ENCODE measurements at places on chromosomes 1 and 21. TPM values are rescaled to one million over a fixed set of nuclear protein-coding genes. Genes with fewer than 3 reads are reported as not detected.

The APOBEC4 gene
- not detected for polyA plus RNA-seq

GRCh38 chr1:77975386-77975785 is 3.5 kb downstream of the FUBP1 start:
- no peak for DNase-seq

GRCh38 chr1:60386249-60386648 is 312.7 kb upstream of the C1orf87 start:
- DNase-seq: no peak

GRCh38 chr21:31731056-31731856 is 662 bp downstream of the SCAF4 start:
- peak; percentile 45 for DNase-seq

The C1orf94 gene
- 0.84 TPM for polyA plus RNA-seq

The DNASE2B gene
- 0.15 TPM for polyA plus RNA-seq

GRCh38 chr1:208225954-208226937 is 17.9 kb downstream of the PLXNA2 start:
- DNase-seq: no peak

DNA sequence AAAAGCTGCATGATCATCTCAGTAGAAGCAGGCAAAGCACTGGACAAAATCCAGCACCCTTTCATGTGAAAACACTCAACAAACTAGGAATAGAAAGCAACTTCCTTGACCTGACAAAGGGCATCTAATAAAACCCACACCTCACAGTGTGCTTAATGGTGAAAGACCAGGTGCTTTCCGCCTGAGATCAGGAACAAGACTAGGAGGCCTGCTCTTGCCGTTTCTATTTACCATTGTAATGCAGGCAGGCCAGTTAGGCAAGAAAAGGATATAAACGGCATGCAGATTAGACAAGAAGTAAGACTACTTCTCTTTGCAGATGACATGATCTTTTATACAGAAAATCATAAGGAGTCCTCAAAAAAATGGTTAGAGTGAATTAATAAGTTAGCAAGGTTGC is 37.2 kb downstream of the SLC37A1 start:
- DNase-seq: no peak

- no peak for DNase-seq
These were observed 17.5 kb downstream of the PTGFRN start for GRCh38 chr1:116927049-116927798.

DNA sequence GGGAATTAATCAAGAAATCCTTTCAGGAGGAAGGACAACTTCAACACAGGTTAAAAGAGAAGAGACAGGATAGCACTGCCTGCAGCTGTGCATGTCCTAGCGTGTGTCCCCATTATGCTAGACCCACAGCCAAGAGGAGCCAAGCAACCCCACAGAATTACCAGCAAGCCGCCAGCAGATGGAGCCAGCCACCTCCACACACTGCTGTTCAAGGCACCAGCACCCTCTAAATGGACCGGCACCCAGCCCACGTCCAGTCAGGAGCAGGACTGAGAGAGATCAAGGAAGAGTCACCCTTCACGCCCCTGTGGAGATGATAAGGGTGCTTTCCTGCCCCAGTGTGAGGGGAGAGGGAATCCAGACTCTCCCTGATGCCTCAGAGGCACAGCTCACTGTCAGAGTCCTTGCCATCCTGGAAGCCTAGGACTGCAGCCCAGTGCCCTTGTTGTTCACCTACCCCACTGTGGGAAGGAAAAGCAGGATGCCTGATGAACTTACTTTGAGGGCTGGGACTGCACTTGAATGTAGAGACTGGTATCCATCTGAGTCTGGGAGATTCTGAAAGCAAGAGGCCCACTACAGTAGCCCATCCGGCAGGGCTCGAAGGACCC is 37.1 kb upstream of the CTTNBP2NL start:
- DNase-seq: no peak

The PLPPR5 gene
- polyA plus RNA-seq: 3.1 TPM

- DNase-seq: no peak
These were observed 61.9 kb downstream of the GPATCH2 start for GRCh38 chr1:217569021-217569420.

DNA sequence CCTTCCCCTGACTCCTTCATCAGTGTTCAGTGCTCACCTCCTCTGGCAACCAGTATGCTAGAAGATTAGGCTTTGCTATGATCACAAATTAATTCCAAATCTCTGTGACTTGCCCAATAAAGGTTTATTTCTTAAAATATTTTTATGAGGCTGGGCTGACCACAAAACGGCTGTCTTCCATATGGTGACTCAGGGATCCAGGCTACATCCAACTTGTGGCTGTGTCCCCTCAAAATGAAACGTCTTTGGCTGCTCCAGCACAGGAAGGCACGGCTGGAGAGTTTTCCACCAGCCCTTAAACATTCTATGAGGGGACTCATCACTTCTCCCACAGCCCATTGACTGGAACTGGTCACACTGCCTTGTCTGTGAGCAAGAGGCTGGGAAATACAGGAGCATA is 131.5 kb downstream of the HUNK start:
- no peak for DNase-seq

The OR4F16 gene
- not detected for polyA plus RNA-seq

DNA sequence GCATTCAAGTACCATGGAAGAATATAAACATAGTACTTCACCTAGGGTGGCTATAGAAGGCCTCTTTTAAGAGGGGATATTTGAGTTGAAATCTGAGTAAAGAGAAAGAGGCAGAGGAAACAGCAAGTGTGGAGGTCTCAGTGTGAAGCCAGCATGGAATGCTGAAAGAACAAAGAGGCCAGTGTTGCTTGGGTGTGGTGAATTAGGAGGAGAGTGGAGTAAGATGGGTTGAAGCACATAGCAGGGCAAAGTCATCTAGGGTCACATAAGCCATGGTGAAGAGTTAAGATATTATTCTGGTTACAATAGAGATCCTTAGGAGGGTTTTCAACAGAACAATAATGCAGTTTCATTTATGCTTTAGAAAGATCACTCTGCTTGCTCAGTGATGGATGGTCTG is 37.5 kb downstream of the C1orf141 start:
- DNase-seq: no peak

The SPATC1L gene
- polyA plus RNA-seq: 9.6 TPM

The GUCA2A gene
- not detected for polyA plus RNA-seq

DNA sequence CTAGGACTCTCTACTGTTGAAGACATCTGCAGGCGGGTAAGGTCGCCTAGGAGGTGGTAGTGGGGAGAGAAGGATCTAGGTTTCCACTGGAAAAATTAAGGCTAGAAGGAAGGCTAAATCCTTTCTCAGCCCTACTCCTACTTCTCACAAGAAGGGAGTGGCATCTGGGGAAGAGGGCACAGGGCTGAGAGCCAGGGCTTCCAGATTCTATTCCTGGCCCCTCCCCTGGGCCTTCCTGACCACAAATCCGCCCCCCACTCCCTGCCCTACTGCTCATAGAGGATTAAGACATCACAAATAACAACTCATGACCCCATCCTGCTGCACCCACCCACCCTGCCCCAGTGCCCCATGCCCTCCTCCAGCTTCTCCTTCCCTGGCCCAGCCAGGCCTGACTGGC is 2.5 kb downstream of the PHLDA3 start:
- DNase-seq: no peak

DNA sequence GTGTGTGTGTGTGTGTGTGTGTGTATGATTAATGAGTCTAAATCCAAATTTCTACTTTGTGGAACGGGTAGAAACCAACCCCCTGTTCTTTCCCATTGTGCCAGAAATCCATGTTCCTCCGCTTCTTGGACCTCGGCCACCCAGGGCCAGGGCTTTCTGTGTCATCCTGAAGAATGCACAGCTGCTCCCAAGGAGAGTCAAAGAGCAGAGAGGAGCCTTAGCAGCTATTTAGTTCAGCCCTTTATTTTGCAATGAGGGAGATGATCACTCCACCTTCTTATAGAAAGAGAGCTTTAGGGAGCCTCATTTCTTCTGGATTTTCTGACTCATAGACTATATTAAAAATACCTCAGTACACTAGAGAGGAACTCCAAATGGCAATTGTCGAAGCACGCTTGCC is 489.3 kb upstream of the VAMP3 start:
- no peak for DNase-seq

The OR10Z1 gene
- 0.20 TPM for polyA plus RNA-seq

DNA sequence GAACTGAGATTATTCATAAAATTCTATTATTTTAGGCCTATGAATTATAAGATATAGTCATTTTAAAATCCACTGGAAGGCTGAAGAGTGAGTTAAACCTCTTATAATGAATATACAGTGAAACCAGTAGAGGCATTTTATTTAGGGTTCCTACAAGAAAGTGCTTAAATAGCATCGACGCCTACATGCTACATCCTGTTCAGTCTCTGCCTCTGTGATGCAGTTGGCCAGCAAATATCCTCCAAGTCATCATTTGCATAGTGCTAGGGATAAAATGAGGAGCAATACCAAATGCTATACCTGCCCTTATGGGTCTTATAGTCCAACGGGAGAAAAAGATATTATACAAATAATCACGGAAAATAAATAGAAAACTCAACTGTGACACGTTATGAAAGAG is 59.6 kb downstream of the EDEM3 start:
- DNase-seq: no peak

- DNase-seq: no peak
These were observed 31.6 kb downstream of the SOX13 start for GRCh38 chr1:204104331-204105130.

GRCh38 chr1:154145986-154146385 is 8.9 kb downstream of the NUP210L start:
- no peak for DNase-seq

DNA sequence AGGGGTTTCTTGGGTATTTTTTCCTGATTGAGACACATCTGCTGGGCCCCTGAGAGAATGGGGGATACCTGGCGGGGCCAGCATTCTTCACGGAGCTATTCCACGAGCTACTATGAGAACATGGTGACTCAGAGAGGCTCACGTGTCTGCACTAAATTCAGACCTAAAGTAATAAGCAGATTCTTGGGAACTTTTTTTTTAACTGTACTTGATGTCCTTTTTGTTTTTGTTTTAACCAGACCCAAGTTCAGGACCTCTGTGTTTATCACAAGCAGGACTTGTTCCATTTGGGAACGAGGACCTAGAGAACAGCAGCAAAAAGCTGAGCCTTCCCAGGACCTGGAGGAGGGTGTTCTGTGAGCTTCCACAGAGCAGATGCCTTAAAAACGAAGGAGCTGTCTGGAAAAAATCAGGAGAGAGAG is 44.0 kb downstream of the EVA1C start:
- no peak for DNase-seq

DNA sequence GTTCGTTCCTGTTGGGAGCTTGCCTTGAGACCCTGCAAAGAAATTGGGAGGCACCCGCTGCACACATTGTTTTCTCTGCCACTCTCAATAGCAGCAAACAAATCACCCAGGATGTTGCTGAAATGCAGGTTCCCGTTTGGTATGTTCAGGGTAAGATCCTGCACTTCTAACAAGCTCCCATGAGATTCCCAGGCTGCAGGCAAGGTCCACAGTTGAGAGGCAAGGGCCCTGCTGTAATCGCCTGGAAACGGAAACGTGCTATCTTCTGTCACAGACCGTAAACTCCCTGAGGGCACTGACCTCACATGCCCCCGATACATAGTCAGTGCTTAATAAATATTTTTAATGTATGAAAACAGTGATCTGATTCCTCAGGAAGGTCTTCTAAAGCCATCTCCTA is 37.8 kb downstream of the XCL1 start:
- no peak for DNase-seq
